ENCODE measurements at places on chromosomes 16 and 17. TPM values are rescaled to one million over a fixed set of nuclear protein-coding genes. Genes with fewer than 3 reads are reported as not detected.

TBX6 gene
- total RNA-seq, result under 0.01 TPM

SLC13A5 gene
- 0.20 TPM for total RNA-seq

FBXW10B gene
- total RNA-seq, result 0.22 TPM

DNA sequence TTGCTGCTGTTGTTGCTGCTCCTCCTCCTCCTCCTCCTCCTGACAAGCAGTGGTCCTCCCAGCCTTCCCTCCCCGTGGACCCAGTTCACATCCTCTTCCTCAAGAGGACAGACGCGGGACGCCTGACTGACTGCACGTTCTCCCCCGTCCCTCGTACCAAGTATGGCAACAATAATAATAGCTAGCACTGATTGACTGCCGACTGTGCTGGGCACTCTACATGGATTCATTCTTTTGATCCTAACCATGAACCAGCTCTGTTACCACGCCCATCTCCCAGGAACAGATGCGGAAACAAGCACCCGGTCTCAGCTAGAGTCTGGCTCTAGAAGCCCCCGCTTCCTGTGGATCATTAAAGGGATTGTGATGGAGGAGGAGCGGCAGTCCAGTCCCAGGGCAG, 78.0 kb downstream of the GNAO1 start:
- DNase-seq, result no peak

- DNase-seq, result no peak
Measured at GRCh38 chr16:51807551-51807950, 656.5 kb upstream of the SALL1 start.

SMIM36 gene
- total RNA-seq, result not detected

GRCh38 chr17:30310562-30310961, 18.8 kb upstream of the BLMH start:
- no peak for DNase-seq

C17orf78 gene
- not detected for total RNA-seq

DNA sequence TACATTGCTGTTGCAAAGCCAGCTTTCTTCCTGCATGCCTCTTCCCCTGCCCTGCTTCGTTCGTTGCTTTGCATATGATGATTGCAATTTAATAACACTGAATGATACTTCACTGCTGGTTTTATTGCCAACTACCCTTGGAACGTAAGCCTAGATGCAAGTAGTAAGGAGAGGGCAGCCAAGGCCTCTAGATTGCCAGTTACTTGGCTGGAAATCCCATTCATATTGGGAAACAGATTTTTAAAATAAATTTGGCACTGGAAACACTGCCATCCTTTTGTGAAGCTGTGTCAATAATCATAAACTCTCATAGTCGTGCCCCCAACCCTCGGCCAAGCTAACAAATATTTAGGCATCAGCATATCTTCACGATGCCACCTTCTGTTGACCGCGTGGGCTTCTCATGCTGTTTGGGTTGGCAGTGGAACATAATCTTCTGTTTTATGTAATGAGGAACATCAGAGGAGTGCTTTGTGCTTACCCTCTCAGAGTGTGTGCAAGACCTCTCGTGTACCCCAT, 86.5 kb downstream of the MAP2K6 start:
- no peak for DNase-seq

DNA sequence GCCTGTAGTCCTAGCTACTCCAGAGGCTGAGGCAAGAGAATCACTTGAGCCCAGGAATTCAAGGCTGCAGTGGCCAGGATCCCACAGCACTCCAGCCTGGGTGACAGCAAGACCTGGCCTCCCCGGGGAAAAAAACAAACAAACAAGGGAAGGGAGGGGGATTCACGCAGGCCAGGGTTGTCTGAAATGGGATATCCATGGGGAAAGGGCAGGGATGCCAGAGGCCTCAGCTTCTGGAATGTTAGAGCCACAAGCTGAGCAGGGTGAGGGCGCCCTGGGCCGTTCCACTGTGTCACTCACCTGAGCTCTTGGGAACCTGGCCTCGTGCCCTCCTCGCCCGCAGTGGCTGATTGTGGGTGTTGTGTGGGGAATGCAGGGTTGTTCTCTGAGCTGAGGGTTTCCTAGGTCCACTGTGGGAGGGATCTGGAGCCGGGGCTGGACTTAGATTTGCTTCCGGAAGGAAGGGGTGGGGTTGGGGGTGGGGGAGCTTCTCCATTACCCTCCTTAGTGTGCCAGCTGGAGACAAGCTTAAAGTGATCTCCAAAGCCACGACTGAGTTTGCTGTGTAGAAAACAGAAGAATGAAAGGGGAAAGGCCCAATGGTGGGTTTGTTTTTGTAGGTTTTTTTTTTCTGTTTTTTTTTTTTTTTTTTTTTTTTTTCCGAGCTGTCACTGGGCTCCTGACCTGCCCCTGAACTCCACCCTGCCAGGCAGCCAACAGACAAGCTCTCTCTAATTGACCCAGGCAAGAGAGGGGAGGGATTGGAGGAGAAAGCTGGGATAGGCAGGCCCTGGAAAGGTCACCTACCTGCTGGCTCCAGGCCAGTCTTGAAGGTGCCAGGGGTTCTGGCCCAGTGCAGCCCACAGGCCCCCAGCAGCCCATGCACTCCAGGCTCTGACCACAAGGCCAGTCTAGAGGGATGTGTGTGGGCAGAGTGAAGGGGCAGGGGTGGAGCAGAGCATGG, at the start of gene SULT1A1:
TSS of gene SULT1A1 (minus strand) at position 414 of the 964 bp plus-strand sequence. CDS start 1,189 bp downstream, outside the sequence.
- peak; percentile 32 for DNase-seq

- peak; percentile 90 for DNase-seq
Measured at GRCh38 chr17:40341808-40342503, 22.6 kb downstream of the GJD3 start.

GRCh38 chr17:66275651-66276050, 26.8 kb upstream of the PRKCA start:
- peak; percentile 64 for DNase-seq

GRCh38 chr17:72169823-72170222, 49.0 kb downstream of the SOX9 start:
- DNase-seq, result no peak

DNA sequence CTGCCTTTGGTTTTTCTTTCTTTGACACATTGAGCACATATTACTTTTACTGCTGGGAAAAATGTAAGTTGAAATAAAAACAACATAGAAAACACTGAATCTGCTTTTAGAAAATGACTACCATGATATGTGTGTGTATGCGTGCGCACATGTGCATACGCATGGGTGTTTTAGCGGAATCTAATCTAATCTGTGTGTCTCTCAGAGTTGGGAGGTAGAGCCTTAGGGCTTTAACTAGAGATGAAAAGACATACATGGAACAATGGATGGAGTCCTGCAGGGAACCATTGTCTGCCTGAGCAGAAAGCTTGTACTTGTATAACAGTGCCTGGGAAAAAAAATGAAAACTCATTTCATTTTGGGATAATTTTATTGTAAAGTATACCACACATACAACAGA, 12.4 kb downstream of the SLFN5 start:
- no peak for DNase-seq

- peak; percentile 38 for DNase-seq
Measured at GRCh38 chr16:49755313-49755620, 100.6 kb downstream of the ZNF423 start.

- DNase-seq, result no peak
Measured at GRCh38 chr17:63345611-63346010, 100.5 kb downstream of the CYB561 start.

GRCh38 chr17:45264430-45264829, 2.5 kb upstream of the SPATA32 start:
- DNase-seq, result no peak

- DNase-seq, result no peak
Measured at GRCh38 chr16:54200161-54200534, 86.4 kb downstream of the IRX3 start.

DNA sequence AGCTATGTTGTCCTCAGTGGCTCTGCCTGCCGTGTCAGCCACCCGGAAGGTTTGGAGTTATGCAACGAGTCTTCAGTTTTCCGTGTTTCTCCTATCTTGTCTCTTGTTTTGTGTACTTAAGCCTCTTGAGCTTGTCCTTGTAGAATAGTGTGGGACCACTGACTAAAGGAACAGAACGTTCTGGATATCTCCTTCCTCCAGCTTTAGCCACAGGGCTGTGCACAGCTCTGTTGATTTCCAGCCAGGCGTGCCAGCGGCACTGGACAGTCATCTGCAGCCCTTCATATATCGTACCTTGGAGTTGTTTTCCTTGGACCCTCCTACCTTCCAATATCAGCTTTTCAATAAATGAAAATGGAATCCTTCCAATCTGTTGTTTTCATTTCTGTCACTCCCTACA, 39.8 kb downstream of the TMEM11 start:
- DNase-seq, result peak; percentile 17

ETV4 gene
- total RNA-seq, result 4.4 TPM

GRCh38 chr17:59734226-59734625, 26.8 kb downstream of the VMP1 start:
- DNase-seq, result no peak

GRCh38 chr16:49851468-49851787, 4.5 kb downstream of the ZNF423 start:
- DNase-seq, result no peak

DNA sequence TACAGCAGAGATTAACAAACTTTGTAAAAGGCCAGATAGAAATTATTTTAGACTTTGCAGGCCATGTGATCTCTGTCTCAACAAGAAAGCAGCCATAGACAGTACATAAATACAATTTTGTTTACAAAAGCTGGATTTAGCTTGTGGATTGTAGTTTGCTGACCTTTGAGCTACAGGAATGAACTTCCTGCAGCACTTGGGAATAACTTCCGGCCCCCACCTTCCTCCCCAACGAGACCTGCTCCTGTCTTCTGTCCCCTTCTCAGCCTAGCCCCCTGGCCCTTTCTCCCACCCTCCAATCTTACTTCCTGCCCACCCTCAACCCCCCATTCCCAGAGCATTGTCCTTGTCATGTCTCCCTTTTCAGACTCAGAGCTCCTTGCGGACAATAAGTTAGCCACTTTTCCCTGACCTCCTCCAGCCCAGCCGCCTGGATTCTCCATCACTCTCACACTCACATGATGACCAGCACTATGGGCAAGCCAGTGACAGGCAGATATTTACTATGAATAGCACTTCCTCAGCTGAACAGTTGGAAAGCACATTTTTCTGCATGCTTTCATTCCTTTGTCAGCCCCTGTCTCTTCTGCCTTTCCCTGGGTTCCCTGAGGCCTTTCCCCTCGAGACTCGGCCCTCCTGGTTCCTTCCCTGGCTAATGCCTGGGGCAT, 27.6 kb upstream of the DLX3 start:
- no peak for DNase-seq

ADCY7 gene
- total RNA-seq, result 4.8 TPM

SPATA2L gene
- 8.1 TPM for total RNA-seq

RBBP6 gene
- 11.3 TPM for total RNA-seq

DNA sequence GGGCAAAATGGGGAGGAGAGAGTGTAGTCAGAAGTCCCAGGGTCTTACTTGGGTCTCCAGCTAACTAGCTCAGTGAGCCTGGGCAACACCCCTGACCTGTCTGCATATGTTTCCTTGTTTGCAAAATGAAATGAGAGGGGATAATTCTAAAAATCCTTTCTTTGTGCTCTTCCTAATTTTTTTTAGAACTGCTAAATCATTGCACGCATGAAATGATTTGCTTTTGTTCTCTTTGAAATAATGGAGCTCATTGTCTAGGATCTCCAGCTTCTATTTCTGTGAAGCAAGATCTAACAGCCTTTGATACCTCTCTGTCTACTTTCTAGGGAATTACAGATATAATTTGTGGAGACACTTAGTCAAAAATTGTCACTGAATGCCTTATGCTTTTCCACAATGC, 181.3 kb downstream of the CDH13 start:
- no peak for DNase-seq

DNA sequence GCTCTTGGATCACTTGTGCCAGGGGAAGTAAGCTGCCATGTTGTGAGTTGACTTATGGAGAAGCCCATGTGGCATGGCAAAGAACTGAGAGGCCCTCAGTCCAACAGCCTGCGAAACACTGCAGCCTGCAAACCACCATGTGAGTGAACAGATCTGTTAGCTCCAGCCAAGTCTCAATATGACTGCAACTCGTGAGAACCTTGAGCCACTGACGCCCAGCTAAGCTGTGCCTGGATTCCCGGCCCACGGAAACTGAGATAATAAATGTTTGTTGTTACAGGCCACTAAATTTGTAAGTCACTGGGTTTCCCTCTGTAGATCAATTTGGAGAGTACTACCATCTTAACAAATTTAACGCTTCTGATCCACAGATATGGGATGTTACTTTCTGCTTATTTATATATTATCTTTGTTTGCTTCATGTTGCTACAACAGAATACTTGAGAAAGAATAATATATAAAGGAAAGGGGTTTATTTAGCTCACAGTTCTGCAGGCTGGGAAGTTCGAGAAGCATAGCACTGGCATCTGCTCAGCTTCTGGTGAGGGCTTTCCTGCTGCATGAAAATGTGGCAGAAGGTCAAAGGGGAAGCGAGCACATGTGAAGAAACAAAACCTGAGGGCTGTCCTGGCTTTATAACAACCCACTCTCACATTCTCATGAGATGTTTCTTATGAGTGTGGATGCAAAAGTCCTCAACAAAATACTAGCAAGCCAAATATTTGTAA, 29.4 kb upstream of the ATP2A3 start:
- DNase-seq, result no peak

DNA sequence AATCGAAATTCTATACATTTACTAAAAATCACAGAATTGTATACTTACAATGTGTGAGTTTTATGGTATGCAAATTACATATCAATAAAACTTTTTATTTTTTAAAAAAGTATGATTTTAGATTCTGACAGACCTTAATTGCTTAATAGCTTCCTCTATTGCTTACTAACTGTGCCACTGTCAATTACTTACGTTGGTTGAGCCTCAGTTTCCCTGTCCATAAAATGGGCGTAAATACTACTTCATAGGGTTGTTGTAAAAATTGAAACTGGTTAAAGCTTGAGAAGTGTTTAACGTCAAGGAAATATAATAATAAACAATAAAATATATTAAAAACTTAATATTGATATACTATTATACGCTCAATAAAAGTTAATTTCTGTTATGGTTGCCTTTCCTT, 203.4 kb downstream of the SHISA9 start:
- no peak for DNase-seq

- peak; percentile 63 for DNase-seq
Measured at GRCh38 chr16:22232277-22233036, 26.4 kb downstream of the EEF2K start.

C1QTNF8 gene
- total RNA-seq, result not detected

- peak; percentile 5 for DNase-seq
Measured at GRCh38 chr16:9258423-9259051, 167.1 kb downstream of the HAPSTR1 start.

GRCh38 chr16:11658896-11659708, 9.2 kb upstream of the SNN start:
- DNase-seq, result no peak
